ENCODE measurements at places on chromosomes 4 and X.
A peak's percentile ranks its signal among the peaks of the same experiment; 100 is the strongest.

- no peak for DNase-seq
These were observed 1105.1 kb upstream of the TENM3 start for GRCh38 chr4:181138116-181138515.

DNA sequence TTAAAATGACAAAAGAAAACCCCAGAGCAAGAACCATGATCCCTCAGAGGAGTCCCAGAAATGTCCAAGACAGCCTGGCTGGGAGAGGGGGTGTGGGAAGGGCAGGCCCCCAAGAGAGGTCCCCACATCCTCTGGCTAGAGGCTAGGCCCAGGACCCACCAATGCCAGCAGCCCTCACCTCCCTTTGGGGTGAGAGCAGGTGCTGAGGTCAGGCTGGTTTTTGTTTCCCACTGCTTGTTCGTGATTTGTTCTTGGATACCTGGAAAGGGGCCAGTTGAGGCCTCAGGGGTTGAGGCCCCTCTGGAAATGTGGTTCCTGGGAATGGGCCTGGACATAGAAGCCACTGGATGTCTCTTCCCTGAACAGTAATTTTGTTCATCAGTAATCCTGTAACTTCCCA, 2.3 kb upstream of the GRSF1 start:
- no peak for DNase-seq

GRCh38 chrX:149867488-149867887, 13.5 kb upstream of the MAGEA8 start:
- DNase-seq = no peak

DNA sequence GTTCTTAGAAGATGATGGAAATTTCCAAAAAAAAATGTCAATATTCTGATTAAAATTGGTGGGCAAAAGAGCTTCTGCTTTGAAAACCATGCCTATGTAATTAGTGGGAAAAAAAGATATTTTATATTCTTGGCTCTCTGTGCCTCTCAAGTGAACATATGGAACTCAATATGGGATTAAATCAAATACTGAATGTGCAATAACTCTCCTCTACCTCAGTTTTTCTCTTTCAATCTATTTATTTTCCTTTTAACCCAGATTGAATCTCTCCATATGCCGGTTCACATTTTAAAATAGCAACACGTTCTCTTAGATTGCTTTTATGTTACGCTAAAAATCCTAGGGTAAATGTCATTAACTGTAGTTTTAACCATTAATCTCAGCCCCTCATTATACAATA, 224.2 kb upstream of the PABPC4L start:
- no peak for DNase-seq

DNA sequence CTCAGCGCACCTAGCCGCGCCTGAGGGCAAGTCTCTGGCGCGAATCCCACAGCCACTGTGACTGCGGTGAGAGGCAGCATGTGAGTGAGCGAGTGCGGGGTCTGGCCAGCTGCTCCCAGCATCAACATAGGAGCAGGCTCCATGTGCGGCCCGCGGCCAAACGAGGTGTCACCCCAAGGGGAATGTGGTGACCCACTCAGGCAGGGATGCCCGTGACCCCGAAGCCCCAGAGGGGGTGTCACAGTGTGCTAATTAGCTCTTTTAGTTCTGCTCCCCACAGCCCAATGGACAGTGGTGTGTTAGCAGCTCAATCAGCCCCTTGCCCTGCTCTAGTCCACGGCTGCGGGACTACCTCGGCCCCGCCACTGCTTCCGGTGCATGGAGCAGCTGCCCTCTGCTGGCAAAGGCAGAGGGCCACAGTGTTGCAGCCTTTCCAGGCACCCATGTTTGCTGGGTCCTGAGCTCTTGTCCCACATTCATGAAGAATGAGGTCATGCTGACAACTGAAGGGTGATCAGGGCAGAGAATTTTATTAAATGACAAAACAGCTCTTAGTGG, 61.4 kb downstream of the AGA start:
- no peak for DNase-seq

DNA sequence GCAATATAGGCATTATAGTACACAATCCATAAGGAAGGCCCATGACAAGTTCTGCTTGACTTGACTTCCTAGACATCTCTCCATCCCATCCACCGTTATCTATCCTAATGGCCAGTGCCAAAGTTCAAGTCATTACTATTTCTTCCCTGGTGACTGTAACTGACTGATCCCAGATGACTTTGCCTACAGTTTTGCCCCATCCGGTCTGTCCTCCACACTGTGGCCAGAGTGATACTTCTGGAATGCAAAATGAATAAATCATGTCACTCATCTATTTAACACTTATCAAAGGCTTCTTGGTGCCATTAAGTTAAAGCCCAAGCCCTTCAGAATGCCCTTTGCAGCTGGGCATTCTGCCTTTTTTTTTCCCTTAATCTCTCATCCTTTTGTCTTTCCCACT, 130.8 kb downstream of the PPARGC1A start:
- DNase-seq = no peak

GRCh38 chr4:134308910-134309309, 107.3 kb upstream of the PABPC4L start:
- no peak for DNase-seq

GRCh38 chr4:2795893-2796848, 3.3 kb downstream of the SH3BP2 start:
- DNase-seq = no peak

DNA sequence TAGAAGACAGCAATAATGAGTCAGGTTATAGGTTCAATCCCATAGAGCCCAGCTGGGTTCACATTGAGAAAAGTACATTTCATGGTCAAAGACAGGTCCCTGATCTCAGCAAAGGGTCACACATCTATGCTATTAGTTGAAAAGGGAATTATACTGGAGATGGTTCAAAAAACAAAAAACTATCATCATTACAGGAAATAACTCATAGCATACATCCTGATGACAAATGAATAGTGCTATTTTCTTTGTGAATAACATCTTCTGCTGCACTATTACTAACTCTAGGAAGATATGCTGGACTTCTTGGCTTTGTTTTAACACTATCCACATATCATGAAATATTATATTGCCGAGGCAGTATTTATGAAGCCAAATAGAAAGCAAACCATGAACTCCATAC, 202.5 kb upstream of the MAB21L2 start:
- no peak for DNase-seq

- DNase-seq = peak; percentile 22
These were observed 24.4 kb downstream of the TNIP3 start for GRCh38 chr4:121139533-121140222.

- DNase-seq = no peak
These were observed 15.8 kb upstream of the PDE6B start for GRCh38 chr4:609400-610050.

- no peak for DNase-seq
These were observed 33.1 kb downstream of the STPG2 start for GRCh38 chr4:98110214-98110613.

DNA sequence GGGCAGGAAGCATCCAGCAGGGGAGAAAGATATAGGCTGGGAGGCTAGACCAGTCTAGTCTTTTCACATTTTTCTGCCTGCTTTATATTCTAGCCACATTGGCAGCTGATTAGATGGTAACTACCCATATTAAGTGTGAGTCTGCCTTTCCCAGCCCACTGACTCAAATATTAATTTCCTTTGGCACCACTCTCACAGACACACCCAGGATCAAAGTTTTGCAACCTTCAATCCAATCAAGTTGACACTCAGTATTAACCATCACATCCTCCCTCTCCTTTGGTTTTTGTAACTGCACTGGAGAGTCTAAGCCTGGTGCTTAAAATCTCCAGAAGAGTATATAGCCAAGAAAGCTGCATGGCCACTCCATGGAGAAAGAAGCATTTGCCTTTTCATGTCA, 560.4 kb downstream of the GRXCR1 start:
- no peak for DNase-seq

- DNase-seq = no peak
These were observed 132.3 kb downstream of the SLC39A8 start for GRCh38 chr4:102213031-102213430.

DNA sequence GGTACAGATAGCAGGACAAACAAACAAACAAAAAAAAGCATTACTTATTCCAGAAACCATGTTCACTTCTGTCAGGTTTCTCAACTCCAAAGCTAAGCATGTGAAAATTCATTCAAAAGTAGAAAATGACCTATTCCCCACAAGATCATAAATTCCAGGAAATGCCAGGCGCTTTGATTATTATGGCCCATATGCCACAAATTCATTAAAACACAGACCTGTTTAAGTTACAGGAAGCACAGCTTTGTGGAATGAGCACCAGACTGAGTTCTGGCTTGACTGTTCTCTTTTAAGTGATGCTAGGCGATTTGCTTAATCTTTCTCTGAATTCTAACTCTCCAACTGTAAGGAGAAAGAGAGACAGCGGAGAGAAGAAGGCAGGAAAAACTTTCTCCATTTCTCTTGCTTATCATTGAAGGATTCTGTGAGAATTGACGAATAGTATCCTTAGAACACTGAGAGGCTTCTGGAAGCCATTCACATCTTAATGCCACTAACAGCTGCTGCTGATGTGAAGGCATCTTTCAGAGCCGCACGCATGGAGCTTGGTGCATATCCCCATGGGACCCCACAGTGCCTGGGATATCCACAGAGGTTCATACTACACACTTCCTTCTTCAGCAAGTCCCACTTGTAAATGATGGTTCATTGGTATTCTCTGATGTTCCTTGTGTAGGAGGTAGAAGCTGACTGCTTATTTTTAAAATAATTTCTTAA, 138.0 kb downstream of the ZNF674 start:
- no peak for DNase-seq

DNA sequence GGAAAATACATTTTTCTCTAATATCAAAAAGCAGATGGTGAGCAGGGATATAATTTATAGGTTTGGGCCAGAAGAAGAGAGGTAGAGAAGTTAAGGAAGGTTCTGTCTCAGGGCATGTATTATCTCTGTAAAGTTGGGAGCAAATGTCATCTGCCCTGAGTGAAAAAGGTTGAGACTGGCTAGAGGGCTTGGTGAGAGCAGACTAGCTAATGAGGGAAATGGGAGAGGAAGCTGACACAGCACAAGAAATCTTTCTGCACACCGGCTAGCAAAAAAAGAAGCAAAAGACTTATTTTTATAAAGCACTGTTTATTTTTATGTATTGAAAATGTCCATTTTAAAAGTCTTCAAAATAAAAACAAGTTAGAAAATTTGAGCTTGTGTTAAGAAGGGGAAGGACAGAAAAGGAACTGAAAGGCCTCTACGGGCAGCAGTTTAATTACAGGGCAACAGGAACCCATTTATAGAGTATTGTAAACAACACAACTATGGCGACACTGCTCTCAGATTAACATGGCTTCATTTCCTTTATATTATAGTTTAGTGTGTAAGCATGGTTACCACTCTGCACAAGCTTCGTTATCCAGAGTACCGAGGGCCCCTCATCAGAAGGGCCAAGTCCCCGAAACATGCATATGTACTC, 17.4 kb downstream of the CD40LG start:
- DNase-seq = no peak
